ENCODE measurements at places on chromosomes 3 and 15. TPM values are rescaled to one million over a fixed set of nuclear protein-coding genes. Genes with fewer than 3 reads are reported as not detected.

Gene CAPN3
- 79.7 TPM for polyA plus RNA-seq

GRCh38 chr3:42071904-42072812 is 19.0 kb upstream of the TRAK1 start:
- DNase-seq: peak; percentile 59

GRCh38 chr3:146337991-146338390 is 87.1 kb upstream of the PLSCR4 start:
- no peak for DNase-seq

DNA sequence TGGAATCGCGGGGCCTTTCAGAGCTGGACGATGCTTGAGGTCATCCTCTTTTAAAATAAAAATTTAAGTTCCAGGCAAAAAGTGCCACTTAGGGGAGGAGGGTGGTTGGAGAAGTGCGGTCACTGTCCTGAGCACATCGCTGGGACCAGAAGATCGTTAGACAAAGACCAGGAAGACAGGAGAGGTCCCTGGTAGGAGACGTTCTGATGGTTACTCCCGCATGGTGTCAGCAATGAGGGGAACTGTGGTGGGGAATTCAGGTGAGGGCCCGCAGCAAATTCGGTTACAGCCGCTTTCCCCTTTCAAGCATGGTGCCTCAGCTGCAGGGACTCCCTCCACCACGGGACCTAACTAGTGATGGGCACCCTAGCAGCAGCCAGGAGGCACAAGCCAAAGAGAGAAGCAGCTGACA is 1.0 kb upstream of the ISY1 start:
- peak; percentile 21 for DNase-seq

GRCh38 chr15:31324806-31325594 is 1.6 kb upstream of the KLF13 start:
- no peak for DNase-seq

GRCh38 chr3:43162230-43163084 is 56.6 kb upstream of the POMGNT2 start:
- DNase-seq: peak; percentile 76

Gene FANCD2
- polyA plus RNA-seq: 23.5 TPM

- DNase-seq: no peak
These were observed 179.1 kb downstream of the RSL24D1 start for GRCh38 chr15:55017635-55018034.

GRCh38 chr3:12901623-12902045 is 60.3 kb upstream of the RPL32 start:
- DNase-seq: no peak

Gene TMIE
- 0.53 TPM for polyA plus RNA-seq

GRCh38 chr15:82852941-82853561 is 43.6 kb downstream of the WHAMM start:
- no peak for DNase-seq

Gene SLC28A2
- polyA plus RNA-seq: 0.10 TPM

Data from cardiac muscle cell (in vitro differentiated cells and primary cell).